ENCODE measurements at places on chromosomes 5 and 9.

- no peak for DNase-seq
Observed at GRCh38 chr9:80467632-80468031, 895.9 kb downstream of the TLE4 start.

GRCh38 chr5:81626524-81626923 is 124.4 kb downstream of the SSBP2 start:
- no peak for DNase-seq

DNA sequence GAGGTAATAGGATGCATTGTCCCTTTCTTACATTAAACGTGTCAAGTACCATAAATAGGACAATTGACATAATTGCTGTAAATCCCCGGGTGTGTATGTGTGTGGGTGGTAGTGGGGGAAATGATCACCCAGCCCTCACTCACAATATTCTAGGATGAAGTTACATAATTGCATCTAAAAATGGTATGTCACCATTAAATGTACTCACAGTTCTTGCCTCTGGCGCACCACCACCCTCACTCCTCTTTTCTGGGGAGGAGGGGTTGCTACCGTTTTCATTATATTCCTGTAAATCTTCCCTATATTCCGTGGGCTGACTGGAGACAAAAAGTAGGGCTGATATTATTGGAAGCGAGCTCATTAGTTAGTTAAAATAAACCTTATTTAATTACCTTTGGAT is 563.8 kb downstream of the TLR4 start:
- no peak for DNase-seq

DNA sequence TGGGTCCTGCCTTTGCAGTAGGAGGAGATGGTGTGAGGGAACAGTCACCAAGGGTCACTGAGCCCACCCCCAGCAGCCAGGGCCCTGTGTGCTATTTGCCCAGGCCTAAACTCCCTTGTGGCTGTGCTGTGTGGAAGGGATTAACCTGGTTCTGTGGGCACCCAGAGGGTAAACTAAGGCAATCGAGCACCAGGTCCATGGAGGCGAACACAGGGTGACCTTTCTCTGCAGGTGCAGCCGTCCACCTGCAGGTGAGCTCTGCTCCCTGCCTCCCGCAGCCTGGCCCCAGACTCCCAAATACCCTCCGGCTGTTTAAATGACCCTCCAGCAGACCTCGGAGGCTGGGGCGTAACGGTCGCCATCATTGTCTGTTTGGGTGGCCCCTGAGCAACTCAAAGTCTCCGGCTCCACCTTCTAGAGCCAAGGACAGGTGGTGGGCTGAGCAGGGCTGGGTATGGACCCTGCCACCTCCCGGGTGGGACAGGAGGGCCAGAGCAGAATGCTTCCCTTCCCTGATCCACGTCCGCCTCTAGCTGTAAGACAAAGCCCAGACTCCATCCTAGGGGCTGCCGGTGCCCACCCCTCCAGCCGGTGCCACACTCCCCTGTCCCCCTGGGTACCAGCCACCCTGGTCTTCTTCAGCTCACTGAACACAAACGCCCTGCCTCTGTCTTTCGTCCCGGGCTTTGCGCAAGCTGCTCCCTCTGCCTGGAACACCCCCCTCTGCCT is 34.1 kb upstream of the FIBCD1 start:
- DNase-seq, result no peak

DNA sequence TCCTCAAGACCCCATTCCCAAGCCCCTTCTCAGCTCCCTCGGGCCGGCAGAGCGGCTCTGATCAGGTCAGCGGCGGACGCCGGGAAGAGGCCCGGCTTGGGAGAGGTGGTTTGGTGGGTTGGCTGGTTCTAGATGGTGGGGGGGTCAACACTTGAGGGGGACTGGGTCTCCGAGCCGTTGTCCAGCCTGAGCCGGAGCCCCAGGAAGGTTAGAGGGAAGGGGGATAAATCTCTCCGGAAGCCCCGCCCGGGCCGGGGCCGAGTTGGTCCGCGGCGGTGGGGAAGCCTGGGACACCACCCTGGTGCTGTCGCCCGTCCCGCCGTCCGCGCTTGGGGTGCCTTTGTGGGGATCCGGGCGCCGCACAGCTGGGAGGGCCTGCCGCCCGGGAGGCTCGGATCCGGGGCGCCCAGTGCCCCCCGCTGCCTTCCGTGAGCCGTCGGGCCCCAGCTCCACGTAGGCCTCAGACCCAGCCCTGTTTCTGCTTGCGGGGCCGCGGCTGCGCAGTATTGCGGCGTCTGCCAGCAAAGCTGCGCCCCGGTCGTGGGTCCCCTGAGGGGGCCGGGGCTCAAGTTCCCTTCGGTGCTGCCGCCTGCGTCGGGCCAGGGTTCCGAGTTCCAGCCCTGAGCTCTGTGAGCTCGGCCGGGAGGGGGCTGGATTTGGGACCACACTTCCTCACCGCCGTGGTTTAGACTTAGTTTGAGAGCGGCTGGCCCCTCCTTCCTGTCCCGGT is 542 bp upstream of the TRIM52 start:
- DNase-seq, result no peak

GRCh38 chr5:68818057-68818695 is 275.6 kb upstream of the SLC30A5 start:
- DNase-seq, result no peak

DNA sequence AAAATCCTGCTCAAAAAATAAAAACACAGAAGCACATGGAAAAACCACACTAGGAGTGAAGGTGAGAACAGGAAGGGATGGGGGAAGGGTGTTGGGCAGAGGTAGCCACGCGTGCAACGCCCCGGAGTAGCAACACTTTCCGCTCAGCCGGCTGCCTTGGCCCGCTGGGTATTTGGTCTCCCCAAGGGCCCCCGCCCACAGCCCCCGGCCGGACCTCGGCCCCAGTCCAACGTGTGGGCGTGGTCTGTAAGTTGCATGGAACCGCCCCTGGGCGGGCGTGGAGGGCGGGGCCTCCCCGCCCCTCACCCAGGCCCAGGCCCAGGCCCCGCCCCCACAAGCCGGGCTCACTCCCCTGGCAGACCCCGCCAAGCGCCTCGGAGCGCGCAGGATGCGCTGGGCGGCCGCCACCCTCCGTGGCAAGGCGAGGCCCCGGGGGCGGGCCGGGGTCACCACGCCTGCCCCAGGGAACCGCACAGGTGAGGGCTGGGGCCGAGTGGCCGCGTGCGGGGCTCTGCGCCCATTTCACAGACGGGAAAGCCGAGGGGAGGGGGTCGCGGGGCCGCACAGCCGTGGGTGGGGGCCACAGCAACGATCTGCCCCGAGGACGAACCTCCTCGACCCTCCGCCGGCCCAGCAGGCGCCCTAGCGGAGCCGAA is at the start of gene SUSD3:
Gene SUSD3 (plus strand): TSS at position 347 of the 656 bp plus-strand sequence. CDS start 42 bp downstream, at position 389.
- no peak for DNase-seq

GRCh38 chr5:172910828-172911627 is 48.2 kb upstream of the RPL26L1 start:
- DNase-seq, result no peak

DNA sequence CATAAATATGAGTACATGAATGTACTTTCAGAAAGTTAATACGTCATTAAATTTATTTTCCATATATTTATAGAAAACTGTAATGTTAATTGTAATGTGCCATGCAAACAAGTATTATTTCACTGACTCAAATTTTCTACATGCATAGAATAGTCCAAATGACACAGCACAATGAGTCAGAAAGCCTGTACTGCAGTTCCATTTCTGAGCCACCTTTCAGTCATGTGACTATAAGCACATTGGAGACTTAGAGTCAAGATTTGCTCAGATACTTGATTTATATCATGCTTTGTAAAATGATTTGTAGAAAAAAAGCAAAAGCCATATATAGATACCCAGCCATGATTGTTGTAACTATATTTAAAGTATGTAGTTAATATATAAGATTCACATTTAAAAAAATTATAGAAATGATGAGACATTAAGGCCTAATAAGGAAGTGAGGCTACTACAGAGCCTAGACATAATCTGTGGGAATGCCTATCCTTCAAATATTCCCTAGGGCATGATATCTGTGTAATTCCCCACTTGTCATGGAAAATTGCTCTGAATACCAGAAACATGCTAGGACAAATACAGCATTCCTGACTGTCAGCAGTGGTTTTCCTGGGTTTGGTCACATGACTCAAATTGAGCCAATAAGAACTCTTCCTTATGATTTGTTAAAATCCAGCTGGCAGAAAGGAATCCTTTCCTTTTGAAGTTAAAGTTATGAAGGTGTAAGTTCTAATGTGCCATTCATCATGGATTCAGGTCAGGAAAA is 50.0 kb downstream of the PTPRD start:
- no peak for DNase-seq

GRCh38 chr9:107693625-107694326 is 204.2 kb upstream of the KLF4 start:
- no peak for DNase-seq

DNA sequence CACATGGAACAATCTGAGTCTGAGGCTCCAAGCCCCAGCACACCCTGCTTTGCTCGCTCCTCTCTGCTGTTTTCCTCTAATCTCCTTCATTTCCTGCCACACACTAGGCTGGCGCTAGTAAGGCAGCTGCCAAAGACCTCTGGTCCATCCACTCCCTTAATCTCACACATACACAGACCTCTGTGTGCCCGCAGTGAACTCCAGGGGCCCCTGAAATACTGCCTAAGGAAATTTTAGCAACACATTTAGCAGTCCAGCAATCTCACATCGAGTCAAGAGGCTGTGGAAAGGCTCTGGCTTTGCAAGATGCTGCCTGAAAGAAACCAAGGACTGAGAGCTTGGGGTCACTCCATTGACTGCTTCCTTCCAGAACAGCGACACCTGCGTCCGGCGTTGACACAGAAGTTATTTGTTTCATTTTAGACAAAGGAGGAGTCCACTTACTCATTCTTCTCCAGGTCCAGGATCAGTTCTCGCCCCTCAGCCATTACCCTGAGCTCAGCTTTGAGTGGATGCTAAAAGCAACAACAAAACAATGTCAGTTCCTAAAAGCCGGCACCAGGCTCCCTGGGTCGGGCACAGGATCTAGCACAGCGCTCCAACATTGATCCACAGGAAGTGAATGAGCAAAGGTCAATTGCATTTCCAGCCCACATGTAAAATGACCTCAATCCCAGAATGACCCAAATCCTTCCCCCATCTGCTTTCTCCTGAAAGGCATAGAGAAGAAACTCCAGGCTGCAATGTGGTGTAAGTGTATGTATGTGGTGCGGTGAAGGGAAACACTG is 11.5 kb downstream of the ADAM19 start:
- DNase-seq, result no peak

GRCh38 chr9:96068511-96068910 is 193.0 kb downstream of the ERCC6L2 start:
- DNase-seq, result no peak

- no peak for DNase-seq
Observed at GRCh38 chr5:143162810-143163209, 240.7 kb downstream of the NR3C1 start.

DNA sequence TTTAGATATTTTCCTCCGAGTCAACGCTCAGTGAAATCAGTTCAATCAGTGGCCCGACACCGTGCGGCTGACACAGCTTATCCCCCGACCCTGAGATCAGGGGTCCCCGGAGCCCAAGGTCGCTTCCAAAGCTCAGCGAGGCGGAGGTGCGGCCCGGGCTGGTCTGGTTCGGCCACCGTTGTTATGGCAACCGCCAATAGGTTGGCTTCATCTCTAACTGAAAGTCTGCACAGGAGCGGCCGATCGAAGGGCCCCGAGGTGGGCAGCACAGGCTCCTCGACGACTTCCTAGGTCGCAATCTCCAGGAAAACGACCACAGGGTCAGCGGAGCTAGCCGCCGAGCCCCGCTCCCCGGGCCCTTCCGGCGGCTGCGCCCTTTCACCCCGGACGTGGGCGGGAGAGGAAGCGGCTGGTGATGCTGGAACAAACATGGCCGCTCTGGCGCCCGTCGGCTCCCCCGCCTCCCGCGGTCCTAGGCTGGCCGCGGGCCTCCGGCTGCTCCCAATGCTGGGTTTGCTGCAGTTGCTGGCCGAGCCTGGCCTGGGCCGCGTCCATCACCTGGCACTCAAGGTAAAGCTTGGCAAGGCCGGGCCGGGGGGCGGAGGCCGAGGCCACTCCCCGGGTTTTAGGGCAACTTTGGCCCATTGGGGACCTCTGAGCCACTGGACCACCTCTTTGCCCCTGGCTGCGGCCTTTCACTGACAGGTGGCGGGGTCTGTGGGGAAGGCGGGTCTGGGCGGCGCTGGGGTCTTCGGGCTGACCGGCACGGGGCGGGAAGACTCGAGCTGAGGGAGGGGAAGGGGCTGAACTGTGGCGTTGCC is at the start of gene GPR107:
Gene GPR107 (plus strand): TSS at position 403 of the 821 bp plus-strand sequence. CDS start 27 bp downstream, at position 430.
- DNase-seq, result peak; percentile 63

Data from NCI-H510A treated with DMSO at 0.1 percent for 48 hours (cell line).